ENCODE measurements at places on chromosomes 3 and 15.

DNA sequence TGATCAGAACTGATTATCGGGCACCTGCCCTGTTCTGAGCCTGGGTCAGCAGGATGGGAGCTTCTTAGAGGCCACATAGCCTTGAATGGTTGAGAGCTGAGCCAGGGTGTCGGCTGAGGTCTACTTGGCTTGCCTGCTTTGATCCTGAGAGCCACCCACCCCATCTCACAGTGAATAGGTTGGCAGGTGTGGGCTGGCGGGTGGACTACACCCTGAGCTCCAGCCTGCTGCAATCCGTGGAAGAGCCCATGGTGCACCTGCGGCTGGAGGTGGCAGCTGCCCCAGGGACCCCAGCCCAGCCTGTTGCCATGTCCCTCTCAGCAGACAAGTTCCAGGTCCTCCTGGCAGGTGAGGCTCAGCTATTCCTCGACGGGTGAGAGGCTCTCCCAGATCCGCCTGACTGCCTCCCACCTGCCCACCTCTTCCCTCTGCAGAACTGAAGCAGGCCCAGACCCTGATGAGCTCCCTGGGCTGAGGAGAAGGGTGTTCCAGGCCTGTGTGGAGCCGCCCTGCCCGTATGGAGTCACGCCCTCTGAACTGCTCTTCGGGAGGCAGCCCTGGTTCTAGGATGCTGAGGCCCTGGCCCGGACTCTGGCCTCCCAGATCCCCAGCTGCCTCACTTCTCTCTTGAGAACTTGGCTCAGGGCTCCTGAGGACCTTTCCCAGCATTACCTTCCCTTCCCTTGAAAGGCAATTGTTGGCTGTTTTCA is 3.8 kb downstream of the COMMD4 start:
- no peak for DNase-seq

GRCh38 chr15:78387246-78388037 is 47.3 kb downstream of the CRABP1 start:
- DNase-seq: no peak

DNA sequence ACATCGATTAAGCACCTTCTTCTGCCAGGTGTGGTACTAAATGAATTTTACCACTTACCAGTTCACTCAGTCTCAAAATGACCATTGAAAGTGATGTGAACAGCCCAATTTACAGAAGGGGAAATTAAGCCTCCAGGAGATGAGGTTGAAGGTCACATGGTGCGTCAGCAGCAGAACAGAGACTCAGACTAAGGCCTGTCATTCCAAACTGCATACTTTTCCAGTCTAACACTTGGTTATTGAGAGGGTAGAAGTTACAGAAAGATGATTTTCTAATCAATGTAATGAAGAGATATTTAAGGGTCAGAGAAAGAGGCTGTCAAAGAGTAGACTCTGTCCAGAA is 68.4 kb downstream of the TTC23 start:
- no peak for DNase-seq

GRCh38 chr3:185361920-185362319 is 1.0 kb upstream of the MAP3K13 start:
- no peak for DNase-seq

DNA sequence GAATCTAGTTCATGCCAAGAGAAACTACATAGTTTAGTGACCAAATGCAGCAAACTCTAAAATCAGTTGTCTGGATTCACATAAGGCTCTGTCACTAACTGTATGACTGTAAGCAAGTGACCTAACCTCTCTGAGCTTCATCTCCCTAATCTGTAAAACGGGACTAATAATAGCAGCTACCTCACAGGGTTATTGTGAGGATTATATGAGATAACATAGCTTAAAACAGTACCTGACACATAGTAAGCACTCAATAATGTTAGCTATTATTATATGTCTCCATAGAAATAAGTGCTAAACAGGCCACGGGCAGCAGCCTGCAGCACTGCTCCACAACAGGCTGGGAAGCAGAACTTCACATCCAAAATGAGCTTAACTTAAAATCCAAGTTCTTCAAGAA is 30.2 kb downstream of the NPTN start:
- DNase-seq: no peak

All from CD4-positive, alpha-beta T cell treated with Interleukin-17A for 1 hour (primary cell).